Naive thymus-derived CD4-positive, alpha-beta T cell (primary cell): ENCODE measurements at places on chromosomes 5 and 9.

GRCh38 chr5:168219515-168220410 lies 71.7 kb upstream of the WWC1 start:
- no peak for DNase-seq

- DNase-seq, result no peak
Observed at GRCh38 chr5:133075572-133076536, 24.0 kb downstream of the HSPA4 start.

GRCh38 chr5:32642276-32643002 lies 57.1 kb downstream of the SUB1 start:
- no peak for DNase-seq

GRCh38 chr5:56011835-56012234 lies 17.1 kb upstream of the IL6ST start:
- DNase-seq, result no peak

DNA sequence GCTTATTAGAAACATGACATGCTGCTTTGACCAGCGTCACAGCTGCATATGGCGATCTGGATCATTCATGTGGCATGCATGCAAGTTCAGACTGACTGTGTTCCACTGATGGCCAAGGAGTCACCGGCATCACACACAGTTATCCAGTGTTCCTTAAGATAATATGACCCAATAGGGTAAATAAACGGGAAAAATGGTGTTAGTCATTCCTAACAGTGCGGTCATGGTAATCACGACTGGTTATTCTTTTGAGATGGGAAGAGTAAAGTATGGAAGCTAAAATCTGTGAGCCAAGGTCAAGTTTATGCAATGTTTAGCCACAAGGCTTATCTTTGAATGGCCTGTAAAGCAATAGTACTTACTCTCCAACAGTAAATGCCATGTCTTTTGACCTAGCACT lies 29.3 kb upstream of the LVRN start:
- DNase-seq, result no peak

GRCh38 chr5:88842784-88843183 lies 40.2 kb downstream of the MEF2C start:
- DNase-seq, result no peak

- no peak for DNase-seq
Observed at GRCh38 chr5:172748341-172748843, 22.6 kb downstream of the DUSP1 start.

- no peak for DNase-seq
Observed at GRCh38 chr5:62689599-62690368, 111.2 kb downstream of the LRRC70 start.
